Daoy (cell line): ENCODE measurements at places on chromosomes 13 and 19. TPM values are rescaled to one million over a fixed set of nuclear protein-coding genes. Genes with fewer than 3 reads are reported as not detected.

- no peak for DNase-seq
These were observed 20.8 kb upstream of the ZNF266 start for GRCh38 chr19:9456018-9456689.

GRCh38 chr19:46648060-46648960 lies 12.3 kb upstream of the GNG8 start:
- DNase-seq = no peak

DNA sequence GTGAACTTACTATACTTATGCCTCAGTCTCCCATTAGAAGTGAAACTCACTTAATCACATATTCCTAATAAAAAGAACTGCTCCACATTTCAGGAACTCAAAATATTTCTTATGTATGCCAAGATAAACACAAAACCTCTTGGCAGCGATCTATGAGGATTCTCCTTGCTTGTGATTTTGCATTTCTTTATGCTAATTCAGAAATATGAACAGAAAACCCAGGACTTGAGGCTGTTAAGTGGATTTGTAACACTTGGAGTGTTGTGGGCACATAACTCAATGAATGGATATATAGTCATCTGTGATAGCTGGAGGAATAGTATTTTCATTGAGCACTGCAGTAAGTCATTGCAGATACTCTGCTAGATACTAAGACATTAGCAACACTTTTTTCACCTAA lies 5.6 kb upstream of the KATNAL1 start:
- no peak for DNase-seq

The ZNF829 gene
- total RNA-seq = 5.9 and 9.2 TPM in 2 replicates

DNA sequence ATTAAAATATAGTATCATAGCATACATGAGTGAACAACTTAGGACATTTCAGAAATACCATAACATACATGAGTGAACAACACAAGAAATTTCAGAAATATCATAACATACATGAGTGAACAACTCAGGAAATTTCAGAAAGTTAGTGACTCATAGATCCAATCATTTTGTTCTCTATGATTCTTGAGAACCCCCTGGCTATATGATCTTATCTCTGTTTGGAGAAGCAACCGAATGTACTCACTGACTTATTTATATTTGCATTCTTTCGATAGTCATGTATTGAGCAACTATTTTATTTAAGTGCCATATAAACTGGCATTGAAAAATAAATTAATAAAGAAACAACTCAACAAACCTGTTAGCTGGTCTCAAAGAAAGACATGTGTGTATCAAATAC lies 251.1 kb downstream of the EFNB2 start:
- DNase-seq = no peak

DNA sequence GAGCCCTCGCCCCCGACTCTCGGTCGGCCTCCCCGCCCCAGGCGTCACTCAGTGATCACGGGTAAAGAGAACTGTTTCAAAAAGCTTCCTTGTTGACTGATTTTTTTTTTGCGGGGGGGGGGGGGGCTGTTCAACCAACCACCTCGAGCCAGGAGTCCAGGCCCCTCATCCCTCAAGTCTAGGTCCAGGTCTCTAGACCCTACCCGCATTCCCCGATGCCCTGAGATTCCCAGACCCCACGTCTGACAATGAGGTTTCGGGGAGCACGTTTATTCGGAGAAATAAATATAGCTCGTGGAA lies 4.3 kb downstream of the HRC start:
- DNase-seq = no peak
